ENCODE measurements at places on chromosomes 1 and 21.

DNA sequence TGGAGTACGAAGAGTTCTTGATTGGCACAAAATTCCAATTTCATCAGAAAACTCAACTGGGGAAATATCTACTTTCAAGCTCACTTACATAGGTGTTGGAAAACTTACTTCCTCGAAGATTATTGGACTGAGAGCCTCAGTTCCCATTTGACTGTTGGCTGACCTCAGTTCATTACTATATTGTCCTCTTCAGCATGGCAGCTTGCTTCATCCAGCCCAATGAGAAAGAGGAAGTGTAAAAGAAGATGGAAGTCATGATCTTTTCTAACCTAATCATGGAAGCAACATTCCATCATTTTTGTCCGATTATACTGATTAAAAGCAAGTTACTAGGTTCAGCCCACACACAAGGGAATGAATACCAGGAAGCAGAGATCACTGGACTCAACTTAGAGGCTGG is 49.4 kb downstream of the HSD3B1 start:
- no peak for DNase-seq

GRCh38 chr1:9753121-9753531 is 70.6 kb downstream of the CLSTN1 start:
- DNase-seq: no peak

GRCh38 chr1:2506901-2507565 is 19.4 kb downstream of the PANK4 start:
- DNase-seq: no peak

DNA sequence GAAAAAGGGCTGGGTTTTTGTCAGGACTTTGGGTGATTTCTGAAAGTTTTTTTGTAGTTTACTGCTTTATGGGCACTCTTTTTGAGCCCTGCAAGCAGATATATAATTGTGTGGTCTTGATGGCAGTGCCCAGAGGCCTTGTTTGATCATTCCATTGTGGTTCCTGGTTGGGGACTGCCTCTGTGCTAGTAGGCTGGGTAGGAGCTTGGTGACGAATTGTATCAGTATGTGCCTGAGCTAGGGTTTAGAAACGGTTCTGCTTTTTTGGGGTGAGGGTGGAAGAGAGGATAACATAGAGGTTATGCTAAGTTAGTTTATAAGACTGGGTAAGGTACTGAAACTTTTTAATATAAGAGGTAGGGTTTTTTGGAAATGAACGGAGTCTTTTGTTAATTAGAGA is 139.7 kb upstream of the ETV3 start:
- no peak for DNase-seq

- DNase-seq: peak; percentile 15
These were observed 13.7 kb downstream of the RHEX start for GRCh38 chr1:206066479-206067171.

DNA sequence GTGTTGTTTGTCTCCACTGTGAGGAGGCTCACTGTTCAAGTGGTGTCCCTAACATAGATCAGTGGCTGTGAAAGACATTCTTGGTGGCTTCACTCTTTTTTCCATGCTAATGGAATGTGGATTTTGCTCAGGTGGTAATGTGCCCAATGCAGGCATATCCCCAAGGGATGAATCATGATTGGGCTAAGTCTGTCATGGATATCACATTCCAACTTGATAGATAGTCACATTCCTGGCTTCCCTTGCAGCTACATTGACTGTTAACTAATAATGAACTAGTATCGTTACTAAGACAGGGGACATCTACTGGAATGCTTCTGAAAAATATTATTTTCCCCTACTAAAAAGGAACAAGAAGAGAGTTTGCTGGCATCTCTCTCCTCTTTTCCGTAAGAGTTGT is 86.3 kb upstream of the SOD1 start:
- DNase-seq: no peak

- no peak for DNase-seq
These were observed 22.1 kb downstream of the RGS8 start for GRCh38 chr1:182662121-182662890.

DNA sequence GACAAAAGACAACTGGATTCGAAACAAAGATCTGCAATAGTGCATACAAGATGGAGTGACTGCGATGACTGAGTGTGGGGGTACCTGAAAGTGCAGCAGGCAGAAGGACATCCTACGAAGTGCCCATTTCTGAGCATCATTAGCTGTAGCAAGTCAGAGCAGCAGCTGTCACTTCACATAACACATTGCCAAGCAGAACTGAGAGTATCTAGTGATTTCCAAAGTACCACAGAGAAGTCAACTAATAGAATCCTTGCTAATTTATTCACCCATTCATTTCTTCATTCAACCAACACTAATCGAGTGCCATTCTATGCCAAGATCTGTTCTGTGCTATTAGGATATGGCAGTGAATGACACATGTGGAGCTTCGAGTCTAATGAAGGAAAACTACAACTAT is 31.6 kb upstream of the CAMSAP2 start:
- DNase-seq: no peak

DNA sequence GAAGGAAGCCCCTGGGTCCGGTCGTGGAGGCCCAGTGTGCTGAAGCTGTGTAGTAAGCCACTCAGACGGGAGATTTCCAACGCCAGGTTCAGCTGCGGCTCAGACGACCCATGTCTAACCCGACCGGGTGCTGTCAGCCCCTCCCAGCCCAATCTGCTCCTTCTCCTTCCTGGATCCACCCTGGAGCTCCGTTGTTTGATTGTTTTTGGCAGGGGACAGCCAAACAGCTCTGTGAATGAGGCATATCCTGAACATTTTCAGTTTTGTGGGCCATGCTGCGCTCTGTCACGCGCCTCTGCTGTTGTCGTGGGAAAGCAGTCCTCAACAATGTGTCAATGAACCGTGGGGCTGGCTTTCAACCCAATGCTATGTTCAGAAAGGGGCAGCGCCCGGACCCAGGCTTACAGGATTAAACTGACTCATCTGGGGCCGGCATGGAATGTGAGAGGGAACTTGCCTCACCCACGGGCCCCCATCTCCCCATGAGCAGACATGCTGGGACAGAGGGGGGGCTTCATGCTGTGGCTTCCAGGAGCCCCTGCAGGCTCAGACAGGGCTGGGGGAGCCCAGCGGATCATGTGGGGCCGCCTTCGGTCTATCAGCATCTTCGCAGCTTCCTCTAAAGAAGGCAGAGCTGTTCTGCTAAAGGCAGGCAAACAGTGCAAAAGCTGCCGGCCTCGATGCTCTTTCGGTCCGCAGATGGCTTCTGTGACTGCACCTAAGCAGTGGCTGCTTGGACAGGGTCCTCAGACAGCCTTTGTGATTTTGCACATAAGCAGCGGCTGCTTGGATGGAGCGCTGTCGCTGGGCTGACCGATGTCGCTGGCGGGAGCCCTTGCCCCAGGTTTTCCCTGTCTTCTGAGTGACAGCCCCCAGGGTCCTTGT is 101.7 kb downstream of the RIPK4 start:
- DNase-seq: no peak

- peak; percentile 90 for DNase-seq
These were observed 1.2 kb downstream of the MAP3K6 start for GRCh38 chr1:27365372-27366112.

DNA sequence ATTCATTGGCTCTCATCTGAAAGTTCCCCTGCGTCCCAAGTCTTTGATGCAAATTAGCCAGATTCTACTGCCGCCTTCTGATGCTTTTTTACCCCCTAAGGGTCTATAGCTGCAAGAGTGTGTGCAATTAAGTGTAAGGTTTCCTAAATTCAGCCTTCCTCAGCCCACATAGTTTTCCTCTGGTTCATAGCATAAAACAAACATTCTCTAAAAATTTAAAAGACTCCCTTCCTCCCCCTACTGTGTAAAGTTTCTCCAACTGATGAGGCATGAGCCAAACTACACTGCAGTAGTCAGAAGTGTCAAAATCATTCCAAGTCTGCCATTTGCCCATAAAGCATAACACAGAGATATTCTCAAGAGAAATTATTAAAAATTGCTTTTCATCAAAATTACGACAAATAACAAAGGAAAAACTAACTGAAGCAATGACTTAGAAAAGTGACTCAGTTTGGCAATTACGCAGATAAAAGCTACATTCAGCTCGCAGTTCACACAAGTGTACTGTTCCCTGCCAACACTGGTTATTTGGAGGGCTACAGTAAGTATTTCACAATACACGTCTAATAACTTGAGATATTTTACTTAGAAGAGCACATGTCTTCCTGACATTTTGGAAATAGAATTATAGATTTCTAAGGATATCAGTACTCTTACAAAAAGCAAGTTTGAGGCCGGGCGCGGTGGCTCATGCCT is 15.4 kb downstream of the KCNH1 start:
- no peak for DNase-seq

- no peak for DNase-seq
These were observed 228.4 kb downstream of the TM2D1 start for GRCh38 chr1:61496501-61496900.

DNA sequence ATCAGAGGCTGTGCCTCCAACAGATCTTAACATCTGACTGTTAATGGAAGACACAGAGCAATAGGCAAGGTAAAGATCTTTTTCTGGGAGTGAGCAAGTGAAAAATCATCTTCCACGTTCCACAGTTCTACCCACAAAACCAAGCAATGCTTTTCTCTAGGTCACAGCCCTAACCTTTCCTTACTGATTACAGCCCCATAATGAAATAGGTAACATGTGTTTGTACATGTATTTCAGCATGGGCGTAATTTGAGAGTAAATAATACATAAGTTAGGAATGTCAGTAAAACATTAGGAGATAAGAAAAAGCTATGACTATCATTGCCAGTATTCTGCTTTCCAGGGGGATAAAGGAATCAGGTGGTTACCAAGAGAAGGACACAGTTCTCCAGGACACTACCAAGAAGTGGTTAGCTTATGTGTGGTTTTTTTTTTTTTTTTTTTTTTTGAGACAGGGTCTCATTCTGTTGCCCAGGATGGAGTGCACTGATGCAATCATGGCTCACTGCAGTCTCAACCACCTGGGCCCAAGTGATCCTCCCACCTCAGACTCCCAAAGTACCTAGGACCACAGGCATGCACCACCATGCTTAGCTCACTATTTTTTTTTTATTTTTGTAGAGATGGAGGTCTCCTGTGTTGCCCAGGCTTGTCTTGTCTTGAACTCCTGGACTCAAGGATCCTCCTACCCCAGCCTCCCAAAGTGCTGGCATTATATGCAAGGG is 72.0 kb downstream of the DAP3 start:
- no peak for DNase-seq

DNA sequence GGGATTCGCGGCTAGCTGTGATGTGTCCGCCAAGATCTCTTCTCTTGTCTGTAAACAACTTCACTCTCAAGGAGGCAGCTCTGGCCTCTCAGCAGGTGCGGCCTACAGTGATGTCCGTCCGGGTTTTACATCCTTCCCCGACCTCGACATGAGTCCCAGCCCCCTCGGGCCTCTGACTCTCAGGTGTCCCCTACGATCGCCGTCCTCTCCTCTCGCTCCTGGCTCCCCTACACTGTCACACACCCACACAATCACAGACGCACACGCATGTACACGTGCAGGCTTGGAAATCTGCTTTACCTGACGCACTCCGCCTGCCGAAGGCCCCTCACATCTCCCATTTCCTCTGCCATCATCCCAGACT is 797 bp upstream of the RSPH1 start:
- peak; percentile 10 for DNase-seq

DNA sequence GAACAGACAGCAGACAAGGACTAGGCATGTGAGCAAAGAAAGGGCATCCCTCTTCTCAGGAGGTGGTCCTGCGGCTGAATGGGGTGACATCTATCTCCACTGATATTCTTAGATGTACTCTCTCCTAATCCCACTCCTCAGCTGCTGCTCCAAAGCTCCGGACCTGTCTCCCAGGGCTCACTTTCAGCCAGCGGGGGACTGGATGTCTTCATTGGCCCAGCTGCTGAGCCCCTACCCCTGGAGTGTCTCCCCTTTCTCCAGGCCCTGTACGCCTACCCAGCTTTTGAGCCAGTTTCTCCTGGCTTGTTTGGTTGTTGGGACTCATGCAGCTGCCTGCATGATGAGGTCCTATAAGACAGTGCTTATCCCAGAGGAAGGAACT is 28.8 kb upstream of the CSF1 start:
- DNase-seq: no peak

DNA sequence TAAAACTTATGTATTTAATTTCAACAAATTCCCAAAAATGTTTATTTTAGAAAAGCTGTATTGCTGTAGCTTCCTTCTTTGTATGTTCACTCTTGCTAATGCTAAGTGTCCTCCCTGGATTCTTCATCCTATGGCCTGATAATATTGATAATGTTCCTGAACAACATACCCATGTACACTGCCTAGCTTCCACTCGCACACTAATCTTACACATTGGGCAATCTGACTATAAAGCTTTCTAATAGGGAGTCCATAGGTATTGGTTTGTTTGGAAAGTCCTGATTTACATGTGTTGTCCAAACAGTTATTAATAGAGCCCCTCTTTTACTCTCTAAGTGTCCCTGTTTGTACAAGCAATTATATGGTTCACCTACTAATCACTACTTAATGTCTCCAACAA is 783 bp downstream of the F13B start:
- DNase-seq: no peak

- DNase-seq: no peak
These were observed 689.6 kb downstream of the USP25 start for GRCh38 chr21:16419188-16419921.

All from activated CD8-positive, alpha-beta T cell treated with anti-CD3 and anti-CD28 coated beads for 36 hours (primary cell).